ENCODE measurements at places on chromosomes 7 and 10.

DNA sequence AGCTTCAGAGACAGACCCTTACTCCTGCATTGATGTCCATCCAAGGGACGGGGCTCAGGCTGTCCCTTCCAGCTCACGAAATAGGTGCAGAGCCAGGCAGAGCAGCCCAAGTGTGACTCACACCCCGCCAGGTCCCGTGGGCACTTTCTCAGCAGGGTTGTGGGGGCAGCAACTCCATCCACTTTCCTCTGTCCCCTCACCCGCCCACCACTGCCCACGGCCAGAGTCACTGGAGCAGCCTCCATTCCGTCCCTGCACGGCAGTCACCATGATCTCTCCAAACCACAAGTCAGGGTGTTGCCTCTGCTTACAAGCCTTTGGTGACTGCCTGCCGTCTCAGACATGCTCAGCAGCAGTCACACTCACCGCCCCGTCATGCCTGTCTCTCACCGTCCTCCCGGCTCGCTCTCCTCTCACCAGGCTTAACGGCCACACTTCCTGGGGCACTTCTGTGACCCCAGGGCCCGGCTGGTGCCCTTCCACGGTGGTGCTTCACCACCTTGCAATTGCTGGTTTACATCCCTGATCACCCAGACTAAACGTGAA lies 39.3 kb downstream of the CALML3 start:
- DNase-seq = peak; percentile 67

- no peak for DNase-seq
Measured at GRCh38 chr7:48924433-48924832, at the start of gene CDC14C. CDC14C (plus strand) TSS chr7:48924547; CDS start chr7:48924673, 126 bp downstream.

- DNase-seq = no peak
Measured at GRCh38 chr10:132382231-132382922, 14.6 kb upstream of the PWWP2B start.

GRCh38 chr7:154720016-154720415 lies 282.9 kb downstream of the PAXIP1 start:
- DNase-seq = no peak

DNA sequence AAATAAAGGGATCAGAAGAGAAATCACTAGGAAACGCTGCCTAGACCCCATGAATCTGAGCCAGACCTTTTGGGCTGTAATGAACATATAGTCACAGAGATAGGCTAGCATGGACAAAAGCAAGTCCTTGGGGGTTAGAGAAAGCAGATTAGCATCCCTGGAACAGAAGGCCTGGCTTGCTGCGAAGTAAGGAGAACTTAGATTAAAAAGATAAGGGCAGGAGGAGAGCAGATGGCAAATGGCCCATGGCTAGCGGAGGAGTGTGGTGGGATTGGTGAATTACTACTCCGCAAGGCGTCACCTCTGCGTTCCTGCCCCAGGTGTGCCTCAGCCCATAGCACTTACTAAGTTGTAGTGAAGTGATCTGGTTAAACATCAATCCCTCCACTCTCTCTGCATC lies 92.3 kb upstream of the ZNF438 start:
- DNase-seq = no peak

DNA sequence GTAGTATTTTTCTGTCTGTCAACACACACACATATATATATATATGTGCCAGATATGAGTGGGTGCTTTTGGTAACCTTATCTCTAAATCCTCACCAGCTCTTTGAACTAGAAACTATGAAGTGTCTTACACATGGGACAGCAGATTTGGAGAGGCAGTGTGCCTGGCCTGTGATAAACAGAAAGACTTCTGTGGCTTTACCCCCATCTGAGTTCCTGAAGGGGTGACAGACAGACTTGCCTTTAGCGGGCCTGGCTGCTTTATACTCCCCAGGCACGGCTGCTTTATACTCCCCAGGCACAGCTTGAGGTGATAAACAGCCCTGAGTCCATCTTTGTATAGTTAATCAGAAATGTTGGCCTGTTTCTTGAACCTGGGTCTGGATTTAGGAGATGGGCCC lies 5.6 kb downstream of the BAG3 start:
- no peak for DNase-seq

- no peak for DNase-seq
Measured at GRCh38 chr7:91995391-91996105, 54.9 kb downstream of the AKAP9 start.

DNA sequence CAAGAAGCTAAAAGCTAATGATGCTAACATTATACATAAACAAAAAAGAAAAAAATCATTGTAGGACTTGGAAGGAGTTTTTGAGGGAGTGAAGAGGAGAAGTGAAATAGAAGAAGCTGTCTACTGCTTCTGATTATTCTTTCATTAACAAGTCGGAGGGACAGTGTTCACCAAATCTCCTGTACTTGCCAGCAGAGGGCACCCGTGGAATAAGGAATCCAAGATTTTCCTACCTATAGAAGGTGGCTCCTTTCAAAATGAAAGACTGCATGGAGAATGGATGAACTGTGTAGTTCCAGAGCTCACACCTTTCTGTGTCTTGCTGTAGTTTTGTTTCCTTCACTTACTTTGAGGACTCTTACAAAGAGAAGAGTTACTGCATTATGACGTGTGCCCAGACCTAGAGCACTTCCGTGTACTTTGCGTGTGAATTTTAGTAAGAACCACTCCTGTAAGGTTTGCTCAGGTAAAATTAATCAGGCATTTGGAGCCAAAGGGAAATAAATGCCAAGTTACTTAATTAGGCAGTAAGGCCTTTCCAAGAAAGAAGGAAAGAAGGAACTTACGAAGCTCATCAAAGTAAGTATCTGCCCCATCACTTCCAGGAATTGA lies 145.1 kb downstream of the SEMA3D start:
- DNase-seq = no peak

- DNase-seq = no peak
Measured at GRCh38 chr7:17401791-17402627, 103.6 kb downstream of the AHR start.

DNA sequence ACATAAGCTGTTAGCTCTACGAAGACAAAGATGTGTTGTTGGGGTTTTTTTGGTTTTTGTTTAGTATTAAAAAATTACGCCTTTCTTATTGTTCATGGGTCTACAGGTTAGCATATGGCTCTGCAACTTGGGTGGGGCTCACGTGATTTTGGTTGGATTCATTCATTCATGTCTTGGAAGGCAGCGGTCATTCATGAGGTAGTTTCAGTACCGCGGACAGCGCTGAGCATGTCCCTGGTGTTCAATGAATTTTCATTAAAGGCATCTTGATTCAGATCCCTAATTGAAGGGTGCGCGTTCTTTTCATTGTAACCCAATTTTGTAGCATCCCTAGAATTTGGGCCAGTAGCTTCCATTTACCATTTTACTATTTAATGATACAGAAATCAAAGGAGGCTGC lies 42.9 kb upstream of the TCERG1L start:
- DNase-seq = no peak

DNA sequence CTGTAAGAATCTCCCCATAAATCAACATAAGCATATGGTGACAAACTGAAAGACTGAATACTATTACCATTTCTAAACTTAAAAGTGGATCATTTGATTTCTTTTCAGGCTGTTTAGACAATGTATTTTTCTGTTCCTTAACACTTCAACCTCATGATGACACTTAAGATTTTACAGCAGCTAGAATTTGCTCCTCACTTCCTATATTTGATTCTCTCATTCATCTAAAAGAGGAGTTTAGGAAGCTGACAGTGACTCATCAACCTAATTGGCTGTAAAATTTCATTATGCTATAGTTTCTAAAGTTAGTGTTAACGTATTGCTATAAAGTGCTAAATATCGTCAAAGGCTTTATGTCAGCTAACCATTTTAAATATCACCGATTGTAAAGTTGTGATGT lies 478.7 kb downstream of the GRM8 start:
- DNase-seq = no peak

GRCh38 chr10:43125881-43126731 lies 12.1 kb upstream of the CSGALNACT2 start:
- no peak for DNase-seq

Data from natural killer cell (primary cell).